ENCODE measurements at places on chromosomes 12 and 14. TPM values are rescaled to one million over a fixed set of nuclear protein-coding genes. Genes with fewer than 3 reads are reported as not detected.
A peak's percentile ranks its signal among the peaks of the same experiment; 100 is the strongest.

DNA sequence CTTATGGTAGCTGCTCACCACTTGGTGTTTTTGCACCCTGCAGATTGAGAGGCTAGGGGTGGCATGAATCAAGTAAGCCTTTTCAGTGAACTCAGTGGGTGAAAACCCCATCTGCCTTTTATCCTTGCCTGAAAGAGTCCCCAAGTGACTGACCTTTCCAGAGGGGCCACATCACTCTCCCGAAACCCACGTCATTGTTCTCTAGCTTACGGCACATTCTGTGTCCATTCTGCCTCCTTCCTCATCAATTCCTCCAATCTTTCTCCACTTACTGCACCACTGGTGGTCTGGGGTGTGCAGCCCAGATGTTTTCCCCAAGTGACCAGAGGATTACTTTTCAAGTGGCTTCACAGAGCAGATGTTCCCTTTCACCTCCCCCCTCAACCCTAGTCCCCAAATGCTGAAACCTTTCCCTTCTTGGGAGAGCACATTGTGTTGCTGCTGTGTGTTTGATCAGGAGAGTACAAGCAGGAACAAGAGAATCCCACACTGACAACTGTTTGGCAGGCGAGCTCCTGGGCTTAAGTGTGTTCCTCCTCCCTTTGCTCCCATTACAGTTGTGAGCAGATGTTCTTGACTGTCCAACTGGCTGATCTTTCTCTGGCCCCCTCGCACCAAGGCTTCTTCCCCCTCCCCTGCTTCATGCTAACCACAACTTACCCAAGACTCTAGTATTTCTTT is 138.0 kb upstream of the IGF1 start:
- no peak for DNase-seq

DNA sequence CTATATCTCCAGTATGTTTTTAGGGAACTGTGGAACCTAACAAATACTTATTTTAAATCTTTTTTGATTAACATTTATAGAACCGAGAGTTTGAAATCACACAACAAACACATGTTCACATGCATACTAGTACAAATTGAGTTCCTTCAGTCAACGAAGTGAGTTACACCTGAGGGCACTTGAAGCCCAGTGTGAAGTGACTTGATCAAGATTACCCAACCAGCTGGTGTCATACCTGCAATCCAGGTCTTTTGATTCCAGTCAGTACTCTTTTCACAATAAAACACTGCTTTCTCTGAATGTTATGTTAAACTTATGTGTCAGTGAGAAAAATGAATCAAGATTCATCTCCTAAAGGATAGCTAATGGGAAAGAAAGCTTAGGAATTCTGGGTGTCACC is 35.2 kb downstream of the VRK1 start:
- DNase-seq: no peak

SLC38A4 gene
- polyA plus RNA-seq: 1.3 TPM

DNA sequence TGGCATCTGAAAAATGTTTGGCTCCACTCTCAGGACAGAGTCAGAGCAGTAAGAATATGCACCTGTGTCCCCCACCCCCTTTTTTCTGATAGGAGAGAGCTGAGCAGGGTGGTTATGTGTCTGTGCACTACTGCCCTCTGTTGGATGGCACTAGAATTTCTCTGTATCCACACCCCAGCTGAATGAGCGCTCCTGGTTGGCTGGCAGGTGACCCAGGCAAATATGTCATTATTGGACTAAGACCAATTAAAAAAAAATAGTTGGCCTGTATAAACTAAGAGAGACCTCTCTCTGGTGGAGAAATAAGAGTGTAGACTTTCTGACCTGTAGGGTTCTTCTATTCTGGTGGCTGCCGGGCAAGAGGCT is 107.0 kb downstream of the PTCSC3 start:
- DNase-seq: peak; percentile 23

- DNase-seq: no peak
These were observed 187.3 kb downstream of the CHST11 start for GRCh38 chr12:104643819-104644669.

INSM2 gene
- 0.03 TPM for polyA plus RNA-seq

ACSS3 gene
- 6.0 TPM for polyA plus RNA-seq

- no peak for DNase-seq
These were observed 232.9 kb downstream of the SPTSSA start for GRCh38 chr14:34229140-34229539.

GRCh38 chr14:95533391-95533821 is 1.4 kb upstream of the GLRX5 start:
- DNase-seq: peak; percentile 40

DNA sequence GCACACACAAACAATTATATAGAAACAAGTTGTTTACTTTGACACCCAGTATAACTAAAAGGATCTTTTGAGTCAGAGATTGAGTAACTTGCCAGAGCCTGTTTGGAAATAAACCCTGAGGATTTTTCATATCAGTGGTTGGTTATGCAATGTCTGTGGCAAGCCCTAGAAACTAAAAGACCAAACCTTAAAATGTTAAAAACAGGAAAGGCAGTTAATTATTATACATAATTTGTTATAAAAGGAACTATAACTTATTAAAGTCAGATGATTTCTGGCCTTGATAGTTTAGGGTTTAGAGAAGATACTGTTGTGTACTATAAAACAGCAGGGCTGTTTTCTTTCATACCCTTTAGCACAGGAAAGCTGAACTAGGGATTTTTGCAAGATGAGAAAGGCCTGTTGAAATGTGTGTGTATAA is 44.1 kb downstream of the PSEN1 start:
- peak; percentile 60 for DNase-seq

DNA sequence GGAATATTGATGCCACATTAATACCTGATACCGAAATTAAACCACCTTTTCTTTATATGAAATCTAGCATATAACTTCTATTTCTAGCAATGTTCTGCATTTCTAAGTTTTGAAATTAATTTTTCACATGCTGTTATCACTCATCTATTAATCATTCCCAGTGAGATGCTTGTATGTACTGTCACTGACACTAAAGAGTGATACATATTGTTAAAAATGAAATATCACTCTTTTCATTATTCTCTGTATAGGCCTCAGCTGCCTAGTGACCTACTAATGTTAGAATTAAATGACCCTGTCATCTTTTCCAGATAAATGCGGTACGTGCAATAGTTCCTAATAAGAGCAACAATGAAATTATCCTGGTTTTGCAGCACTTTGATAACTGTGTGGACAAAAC is 49.7 kb upstream of the KCNH3 start:
- DNase-seq: no peak

DNA sequence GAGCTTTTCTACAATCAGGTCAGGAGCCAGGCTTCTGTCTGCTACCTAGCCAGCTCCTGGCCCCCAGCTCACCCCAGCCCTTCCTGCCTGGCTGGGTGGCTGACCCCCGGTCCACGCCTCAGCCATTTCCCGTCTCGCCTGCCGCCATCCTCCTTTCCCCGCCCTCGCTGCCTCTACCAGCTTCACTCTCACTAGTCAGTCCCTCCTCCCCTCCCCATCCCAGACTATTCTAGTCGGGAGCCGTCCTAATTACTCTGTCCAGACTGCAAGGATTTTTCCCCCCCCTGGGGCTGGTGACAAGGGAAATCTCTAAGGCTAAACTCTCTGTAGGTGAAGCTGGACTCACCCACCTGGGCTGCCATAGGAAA is 825 bp downstream of the DHH start:
- no peak for DNase-seq

DNA sequence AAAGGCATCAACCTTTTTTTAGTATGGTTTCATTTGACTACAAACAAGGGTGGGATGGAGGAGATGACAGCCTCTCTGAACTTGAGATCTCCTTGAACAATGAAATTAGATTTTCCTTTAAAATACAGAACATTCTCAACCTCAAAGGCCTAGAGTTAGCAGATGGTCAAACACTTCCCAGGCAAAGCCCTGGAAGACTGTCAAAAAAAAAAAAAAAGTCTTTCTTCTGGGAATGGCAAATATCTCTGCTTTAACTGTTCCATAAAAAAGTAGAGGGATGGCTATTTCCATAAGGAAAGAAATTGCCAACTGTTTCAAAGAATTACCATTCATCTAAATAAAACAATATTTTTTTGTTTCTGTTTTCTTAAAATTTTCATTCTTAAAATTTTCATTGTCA is 870.8 kb downstream of the GALC start:
- DNase-seq: no peak

- DNase-seq: no peak
These were observed 30.3 kb downstream of the DIO3 start for GRCh38 chr14:101591582-101591981.

DNA sequence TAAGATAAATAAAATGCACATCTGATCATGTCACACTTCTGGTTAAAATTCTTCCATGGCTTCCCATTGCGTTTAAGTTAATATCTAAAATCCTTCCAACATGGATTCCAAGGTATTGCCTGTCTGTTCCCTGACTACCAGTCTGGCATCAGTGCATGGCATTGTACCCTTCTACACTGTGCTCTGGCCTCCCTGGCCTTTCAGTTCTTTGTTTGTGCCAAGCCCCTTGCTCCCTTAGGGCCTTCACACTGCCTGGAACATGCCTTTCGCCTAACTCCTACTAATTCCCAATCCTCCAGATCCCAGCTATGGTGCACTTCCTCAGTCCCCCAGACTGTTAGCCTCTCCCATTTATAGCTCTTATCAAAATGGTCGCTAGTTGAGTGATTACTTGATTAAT is 6.3 kb downstream of the CIPC start:
- no peak for DNase-seq

DNA sequence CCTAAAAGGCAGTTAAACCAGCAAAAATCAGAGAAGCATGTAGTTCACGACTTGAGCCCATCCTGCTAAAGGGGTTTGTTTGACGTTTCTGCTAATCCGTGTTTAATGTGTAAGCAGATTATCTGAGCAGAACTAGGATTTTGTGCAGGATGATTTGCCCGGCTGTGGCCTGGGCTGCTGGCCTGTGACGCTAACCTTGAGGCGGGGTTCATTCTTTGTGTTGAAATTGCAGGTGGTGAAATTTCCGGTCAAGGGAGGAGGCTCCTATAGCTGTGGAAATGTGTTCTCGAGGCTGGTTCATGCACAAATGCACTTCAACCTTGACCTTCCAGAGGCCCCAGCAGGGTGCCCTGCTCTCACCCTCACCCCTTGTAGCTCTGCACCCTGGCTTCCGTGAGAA is 63.7 kb downstream of the SLC24A4 start:
- DNase-seq: no peak

GRCh38 chr12:104356231-104357115 is 52.9 kb downstream of the EID3 start:
- DNase-seq: no peak

- DNase-seq: peak; percentile 31
These were observed 284.0 kb downstream of the PRKD1 start for GRCh38 chr14:29643433-29644211.

DNA sequence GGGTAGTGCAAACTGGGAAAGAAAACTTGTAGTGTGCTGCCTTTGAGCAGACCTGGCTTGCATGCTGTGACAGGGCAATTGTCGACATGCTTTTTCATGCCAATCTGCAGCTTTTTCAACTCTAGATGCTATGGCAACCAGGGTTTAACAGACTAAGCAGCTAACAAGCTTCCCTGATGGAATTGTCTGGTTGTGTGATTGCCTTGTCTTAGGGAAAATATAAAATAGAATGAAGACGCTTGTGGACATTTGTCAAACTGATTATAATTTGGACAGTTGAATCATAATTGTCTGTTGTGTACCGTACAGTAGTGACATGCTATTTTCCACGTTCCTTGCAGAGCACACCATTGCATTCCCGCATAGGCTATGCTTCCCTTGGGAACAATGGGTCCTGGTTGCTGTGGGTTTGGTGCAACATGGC is 113.0 kb downstream of the FOXG1 start:
- no peak for DNase-seq

- no peak for DNase-seq
These were observed 51.6 kb upstream of the CRY1 start for GRCh38 chr12:107144990-107145389.

OAS1 gene
- polyA plus RNA-seq: 26.9 TPM

KRT74 gene
- polyA plus RNA-seq: not detected

CACNA2D4 gene
- polyA plus RNA-seq: 5.9 TPM

SLC7A8 gene
- 94.4 TPM for polyA plus RNA-seq

GRCh38 chr12:116692605-116693004 is 45.3 kb downstream of the SPRING1 start:
- DNase-seq: no peak

- DNase-seq: no peak
These were observed 26.9 kb upstream of the BATF start for GRCh38 chr14:75495399-75495798.

DNA sequence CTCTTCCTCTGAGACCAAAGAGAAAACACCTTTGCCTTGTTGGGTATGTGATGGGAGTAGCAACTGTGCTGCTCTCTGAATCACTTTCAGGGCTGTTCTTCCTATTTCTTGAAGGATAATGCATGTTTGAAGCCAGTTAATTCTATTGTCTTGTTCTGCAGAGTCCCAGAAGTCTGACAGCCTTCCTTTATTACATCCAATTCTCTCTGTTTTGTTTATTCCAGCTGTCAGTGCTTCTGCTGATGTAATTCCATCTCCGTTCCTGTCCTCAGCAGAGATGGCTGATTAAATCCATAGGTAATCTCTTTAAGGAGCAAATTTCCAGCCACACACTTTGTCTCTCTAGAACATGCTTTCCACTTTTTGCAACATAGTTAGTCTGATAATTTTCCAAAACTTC is 59.7 kb downstream of the MGAT4C start:
- no peak for DNase-seq

IL23A gene
- 0.75 TPM for polyA plus RNA-seq

MAP3K9 gene
- 3.7 TPM for polyA plus RNA-seq

TSPAN8 gene
- 595 TPM for polyA plus RNA-seq

OR8S1 gene
- not detected for polyA plus RNA-seq

- no peak for DNase-seq
These were observed 175.4 kb upstream of the LHX5 start for GRCh38 chr12:113647048-113647447.

KCNA5 gene
- 0.79 TPM for polyA plus RNA-seq

DNA sequence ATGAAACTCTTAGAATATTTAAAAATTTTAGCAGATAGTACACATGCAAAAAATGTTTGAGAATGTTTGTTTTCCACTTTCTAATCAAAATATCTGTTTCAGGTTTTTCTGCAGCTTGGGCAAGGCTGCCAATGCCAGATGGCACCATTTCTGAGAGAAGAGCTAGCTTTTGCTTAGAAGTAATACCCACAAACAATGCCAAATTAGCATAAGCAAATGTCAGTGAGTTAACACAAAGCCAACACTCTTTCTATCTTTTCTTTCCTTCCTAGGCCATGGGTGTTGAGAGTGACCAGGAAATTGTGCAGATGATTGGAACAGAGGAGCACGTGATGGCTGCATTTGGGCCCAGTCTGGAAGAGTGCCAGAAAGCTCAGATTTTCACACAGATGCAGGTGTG is 35.2 kb downstream of the POLR3B start:
- DNase-seq: no peak

NTF3 gene
- 2.1 TPM for polyA plus RNA-seq

GRCh38 chr12:6234214-6234613 is 34.0 kb downstream of the CD9 start:
- DNase-seq: no peak

- peak; percentile 92 for DNase-seq
These were observed 12.0 kb upstream of the SINHCAF start for GRCh38 chr12:31337952-31338351.

- DNase-seq: no peak
These were observed 34.9 kb downstream of the CCDC177 start for GRCh38 chr14:69539631-69540410.

Measured in large intestine (tissue), 12 donors.